NCI-H1930 (cell line): ENCODE measurements at places on chromosomes 5 and 9.

GRCh38 chr5:143752165-143752850 is 59.7 kb upstream of the HMHB1 start:
- no peak for DNase-seq

DNA sequence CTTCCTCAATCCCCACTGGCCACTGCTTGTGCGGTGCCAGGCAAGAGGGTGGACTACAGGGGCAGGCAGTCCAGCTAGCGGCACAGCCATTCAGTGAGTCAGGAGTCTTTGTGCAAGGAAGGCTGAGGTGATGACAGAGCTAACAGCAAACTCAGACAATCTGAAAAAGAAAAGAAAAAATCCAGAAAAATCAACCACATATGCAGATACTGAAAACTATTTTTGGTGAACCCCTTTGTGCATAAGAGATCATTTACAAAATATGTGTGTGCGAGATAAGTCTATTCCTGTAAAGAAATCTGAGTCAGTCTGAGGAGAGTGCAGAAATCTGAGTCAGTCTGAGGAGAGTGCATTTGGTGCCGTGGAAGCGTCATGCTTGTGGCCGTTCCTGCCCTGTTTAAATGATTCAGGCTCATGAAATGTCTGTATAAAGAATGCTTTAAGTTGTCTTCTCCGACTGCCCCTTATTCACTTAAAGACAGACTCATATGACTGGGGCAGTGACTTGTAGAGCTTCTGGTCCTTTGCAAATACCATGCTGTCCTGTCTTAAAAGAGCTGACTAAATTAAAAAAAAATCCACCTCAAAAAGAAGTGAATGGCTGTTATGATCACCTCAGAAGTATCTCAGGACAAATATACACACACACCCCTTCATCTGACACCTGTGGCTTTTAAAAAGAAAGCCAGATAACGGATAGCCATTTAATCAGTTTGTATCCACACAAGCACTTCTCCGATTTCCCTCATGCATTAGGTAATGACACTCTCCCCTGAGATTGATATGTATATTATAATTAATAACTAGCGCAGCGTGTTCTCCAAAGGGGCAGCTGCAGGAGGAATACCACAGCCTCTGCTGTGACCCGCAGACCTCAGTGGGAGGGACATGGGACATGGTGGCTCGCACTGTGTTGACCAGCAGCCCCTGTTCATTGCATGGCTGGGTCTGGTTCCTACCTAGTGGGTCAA is 47.3 kb downstream of the TRIO start:
- DNase-seq, result no peak

DNA sequence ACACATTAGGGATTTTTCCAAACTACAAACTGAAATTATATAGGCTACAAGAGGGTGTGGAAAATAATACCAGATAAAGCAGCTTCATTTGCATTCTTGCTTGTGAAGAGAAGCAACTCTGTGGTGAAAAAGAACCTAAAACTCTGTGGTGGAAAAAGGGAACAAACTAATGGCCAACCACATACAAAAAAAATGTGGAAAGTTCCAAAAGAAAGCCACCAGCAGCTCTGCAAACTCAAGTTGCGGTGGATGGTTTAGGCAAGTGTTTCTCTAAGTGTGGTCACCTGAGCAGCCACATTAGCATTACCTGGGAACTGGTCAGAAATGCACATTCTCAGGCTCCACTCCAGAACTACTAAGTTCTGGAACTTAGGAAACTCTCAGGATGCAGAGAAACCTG is 586.4 kb downstream of the ACTL7B start:
- DNase-seq, result no peak

GRCh38 chr9:16960084-16960483 is 89.6 kb upstream of the BNC2 start:
- DNase-seq, result no peak
